ENCODE measurements at places on chromosomes 1 and 21.

- DNase-seq, result no peak
Observed at GRCh38 chr21:37645848-37646247, 270.4 kb downstream of the KCNJ6 start.

DNA sequence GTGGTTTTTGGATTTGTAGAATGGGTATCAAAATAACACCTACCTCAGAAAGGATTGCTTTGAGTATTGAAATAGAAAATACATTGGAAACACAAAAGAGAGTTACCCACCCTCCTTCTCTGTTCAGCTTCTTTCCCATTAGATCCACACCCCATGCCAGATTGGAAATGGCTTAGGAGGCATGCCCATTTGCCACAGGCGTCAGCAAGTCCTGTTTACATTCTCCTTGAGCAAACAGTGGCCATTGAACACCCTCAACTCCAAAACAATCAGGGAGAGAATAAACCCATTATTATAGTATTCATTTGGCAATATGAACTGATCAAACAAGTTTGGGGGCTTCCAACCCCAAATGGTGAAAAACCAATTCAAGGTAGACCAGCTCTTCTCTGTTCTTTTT lies 2.4 kb downstream of the ELAPOR1 start:
- no peak for DNase-seq

- DNase-seq, result no peak
Observed at GRCh38 chr21:43805275-43805800, 16.0 kb downstream of the RRP1 start.

- DNase-seq, result no peak
Observed at GRCh38 chr1:181501612-181502011, 18.3 kb downstream of the CACNA1E start.

DNA sequence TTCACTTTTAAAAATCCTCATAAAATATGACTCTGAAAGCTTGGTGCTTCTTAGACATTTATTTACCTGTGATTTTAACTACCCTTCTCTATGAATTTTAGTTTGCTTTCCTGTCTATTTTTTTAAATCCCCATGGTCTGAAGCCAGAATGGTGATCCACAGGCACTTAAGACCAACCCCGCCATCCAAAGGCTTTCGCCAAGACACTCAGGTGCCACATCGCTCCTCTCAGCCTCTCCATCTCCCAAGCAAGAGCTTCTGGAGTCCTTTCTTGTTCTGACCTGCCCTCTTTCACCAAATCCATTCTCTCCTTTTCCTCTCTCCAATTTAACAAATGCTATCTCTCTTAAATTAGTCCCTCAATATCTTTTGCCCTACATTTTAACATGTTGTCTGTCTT lies 464.6 kb downstream of the PCP4 start:
- no peak for DNase-seq

Data from CD4-positive, alpha-beta T cell treated with Interleukin-2 at 100 ng/mL for 4 hours (primary cell).